ENCODE measurements at places on chromosomes 1 and 21. TPM values are rescaled to one million over a fixed set of nuclear protein-coding genes. Genes with fewer than 3 reads are reported as not detected.
A peak's percentile ranks its signal among the peaks of the same experiment; 100 is the strongest.

OR2T2 gene
- not detected for total RNA-seq

NECTIN4 gene
- total RNA-seq: 0.27 TPM

SYTL1 gene
- total RNA-seq: 23.9 TPM

CFAP141 gene
- total RNA-seq: not detected

PCSK9 gene
- not detected for total RNA-seq

DCDC2B gene
- total RNA-seq: not detected

S100A7A gene
- not detected for total RNA-seq

KANK4 gene
- total RNA-seq: 0.59 TPM

MTARC2 gene
- 71.7 TPM for total RNA-seq

- H3K4me3 ChIP-seq: no peak overlapping the region
- no peaks in the 10 kb centered on the region for H3K4me1 ChIP-seq
- H3K27ac ChIP-seq: no peak overlapping the region
- H3K27me3 ChIP-seq: no peaks in the 10 kb centered on the region
Measured at GRCh38 chr1:6330410-6330911, 63.1 kb downstream of the ACOT7 start.

- H3K36me3 ChIP-seq: no peaks in the 10 kb centered on the region
- no peaks in the 10 kb centered on the region for H3K27me3 ChIP-seq
Measured at GRCh38 chr1:246261639-246262038, 245.4 kb downstream of the SMYD3 start.

DNA sequence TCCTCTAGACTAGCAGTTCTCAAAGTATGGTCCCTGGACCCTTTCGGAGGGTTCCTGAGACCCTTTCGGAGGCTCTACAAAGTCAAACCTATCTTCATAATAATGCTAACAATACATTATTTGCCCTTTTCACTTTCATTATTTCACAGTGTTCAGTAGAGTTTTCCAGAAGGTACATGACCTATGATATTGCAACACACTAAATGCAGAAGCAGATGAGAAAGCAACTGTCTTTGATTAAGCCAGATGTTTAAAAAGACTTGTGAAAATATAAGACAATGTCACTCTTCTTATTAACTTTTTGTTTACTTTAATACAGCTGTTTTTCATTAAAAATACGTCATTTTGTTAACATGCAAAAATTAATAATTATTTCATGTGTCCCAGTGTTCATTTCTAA, 5.8 kb downstream of the KCNJ10 start:
- no peaks in the 10 kb centered on the region for H3K4me1 ChIP-seq
- no peaks in the 10 kb centered on the region for H3K27me3 ChIP-seq
- H3K27ac ChIP-seq: no peak overlapping the region
- H3K36me3 ChIP-seq: no peaks in the 10 kb centered on the region
- no peak overlapping the region for H3K4me3 ChIP-seq

- DNase-seq: no peak
- no peak overlapping the region for H3K27ac ChIP-seq
- H3K36me3 ChIP-seq: no peaks in the 10 kb centered on the region
- H3K4me1 ChIP-seq: no peaks in the 10 kb centered on the region
- no peak overlapping the region for H3K4me3 ChIP-seq
Measured at GRCh38 chr1:98849969-98850636, 154.6 kb downstream of the PLPPR5 start.

GRCh38 chr1:39507230-39507928, 15.9 kb downstream of the BMP8A start:
- H3K27me3 ChIP-seq: no peaks in the 10 kb centered on the region
- no peak overlapping the region for H3K4me3 ChIP-seq
- no peak overlapping the region for H3K27ac ChIP-seq
- no peaks in the 10 kb centered on the region for H3K36me3 ChIP-seq
- DNase-seq: peak; percentile 41

GRCh38 chr21:31310750-31311149, 33.3 kb downstream of the TIAM1 start:
- no peak overlapping the region for H3K4me3 ChIP-seq
- H3K36me3 ChIP-seq: no peaks in the 10 kb centered on the region
- no peak overlapping the region for H3K27ac ChIP-seq
- no peaks in the 10 kb centered on the region for H3K27me3 ChIP-seq

DNA sequence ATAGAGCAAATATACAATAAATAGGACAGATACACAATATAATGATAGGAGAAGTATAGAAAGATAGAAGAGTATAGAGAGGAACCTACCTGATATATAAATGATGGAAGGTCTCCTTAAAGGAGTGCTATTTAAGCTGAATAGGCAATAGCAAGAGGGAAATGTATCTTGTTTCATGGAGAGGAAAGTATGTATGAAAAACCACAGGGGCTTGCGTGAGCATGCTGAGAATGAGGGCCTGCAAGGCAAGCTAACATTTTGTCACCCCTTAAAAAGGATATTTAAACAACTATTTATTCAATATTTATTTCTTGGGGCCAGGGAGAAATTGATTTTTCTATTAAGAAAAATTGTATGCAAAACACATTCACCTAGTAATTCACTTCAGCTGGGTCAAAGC, 150.9 kb upstream of the ZRANB2 start:
- no peaks in the 10 kb centered on the region for H3K4me1 ChIP-seq
- H3K36me3 ChIP-seq: no peaks in the 10 kb centered on the region
- H3K27me3 ChIP-seq: no peaks in the 10 kb centered on the region
- no peak for DNase-seq
- H3K4me3 ChIP-seq: no peak overlapping the region

- no peak for DNase-seq
- no peaks in the 10 kb centered on the region for H3K27me3 ChIP-seq
- H3K36me3 ChIP-seq: peaks cover 67% of the 10 kb centered on the region
- no peak overlapping the region for H3K27ac ChIP-seq
Measured at GRCh38 chr1:26557008-26557407, 27.4 kb downstream of the RPS6KA1 start.

GRCh38 chr1:31981972-31982371, 31.7 kb upstream of the KHDRBS1 start:
- no peaks in the 10 kb centered on the region for H3K36me3 ChIP-seq
- peaks cover 20% of the 10 kb centered on the region for H3K4me1 ChIP-seq
- H3K27ac ChIP-seq: no peak overlapping the region

GRCh38 chr1:164771619-164772361, 212.8 kb downstream of the PBX1 start:
- no peaks in the 10 kb centered on the region for H3K27me3 ChIP-seq
- H3K4me3 ChIP-seq: no peak overlapping the region
- no peaks in the 10 kb centered on the region for H3K36me3 ChIP-seq
- H3K27ac ChIP-seq: peak overlapping the region; percentile 70

GRCh38 chr1:92536980-92537884, 50.5 kb upstream of the GFI1 start:
- no peak overlapping the region for H3K27ac ChIP-seq
- no peak for DNase-seq
- no peaks in the 10 kb centered on the region for H3K27me3 ChIP-seq
- no peak overlapping the region for H3K4me3 ChIP-seq
- H3K4me1 ChIP-seq: no peaks in the 10 kb centered on the region
- H3K36me3 ChIP-seq: no peaks in the 10 kb centered on the region

DNA sequence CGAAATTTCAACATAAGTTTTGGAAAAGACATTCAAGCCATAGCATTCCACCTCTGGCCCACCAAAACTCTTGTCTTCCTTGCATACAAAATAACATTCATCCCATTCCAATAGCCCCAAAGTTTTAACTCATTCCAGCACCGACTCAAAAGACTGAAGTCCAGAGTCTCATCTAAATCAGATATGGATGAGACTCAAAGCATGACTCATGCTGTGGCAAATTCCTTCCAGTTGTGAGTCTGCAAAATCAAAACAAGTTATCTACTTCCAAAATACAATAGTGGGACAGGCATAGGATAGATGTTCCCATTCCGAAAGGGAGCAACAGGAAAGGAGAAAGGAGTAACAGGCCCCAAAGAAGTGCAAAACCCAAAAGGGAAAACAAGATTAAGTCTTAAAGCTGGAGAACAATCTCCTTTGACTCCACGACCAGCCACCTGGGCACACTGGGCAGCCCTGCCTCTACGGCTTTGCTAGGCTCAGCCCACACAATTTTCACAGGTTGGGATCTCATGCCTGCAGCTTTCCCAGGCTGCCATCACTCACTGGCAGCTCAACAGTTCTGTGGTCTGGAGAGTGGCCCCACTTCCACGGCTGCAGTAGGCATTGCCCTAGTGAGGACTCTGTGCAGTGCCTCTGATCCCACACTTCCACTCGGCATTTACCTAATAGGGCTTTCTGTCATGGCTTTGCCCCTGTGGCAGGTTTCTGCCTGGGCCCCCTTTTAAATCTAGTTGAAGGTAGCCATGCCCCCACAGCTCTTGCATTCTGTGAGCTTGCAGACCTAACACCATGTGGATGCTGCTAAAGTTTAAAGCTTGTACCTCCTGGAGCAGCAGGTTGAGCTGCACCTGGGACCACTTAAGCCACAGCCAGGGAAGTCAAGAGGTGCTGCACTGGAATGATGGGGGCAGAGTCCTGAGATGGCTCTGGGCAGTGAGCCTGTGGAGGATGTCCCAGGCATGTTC, 51.0 kb downstream of the RUNX3 start:
- no peak overlapping the region for H3K27ac ChIP-seq
- H3K27me3 ChIP-seq: no peaks in the 10 kb centered on the region
- no peak overlapping the region for H3K4me3 ChIP-seq
- H3K36me3 ChIP-seq: no peaks in the 10 kb centered on the region
- H3K4me1 ChIP-seq: no peaks in the 10 kb centered on the region

DNA sequence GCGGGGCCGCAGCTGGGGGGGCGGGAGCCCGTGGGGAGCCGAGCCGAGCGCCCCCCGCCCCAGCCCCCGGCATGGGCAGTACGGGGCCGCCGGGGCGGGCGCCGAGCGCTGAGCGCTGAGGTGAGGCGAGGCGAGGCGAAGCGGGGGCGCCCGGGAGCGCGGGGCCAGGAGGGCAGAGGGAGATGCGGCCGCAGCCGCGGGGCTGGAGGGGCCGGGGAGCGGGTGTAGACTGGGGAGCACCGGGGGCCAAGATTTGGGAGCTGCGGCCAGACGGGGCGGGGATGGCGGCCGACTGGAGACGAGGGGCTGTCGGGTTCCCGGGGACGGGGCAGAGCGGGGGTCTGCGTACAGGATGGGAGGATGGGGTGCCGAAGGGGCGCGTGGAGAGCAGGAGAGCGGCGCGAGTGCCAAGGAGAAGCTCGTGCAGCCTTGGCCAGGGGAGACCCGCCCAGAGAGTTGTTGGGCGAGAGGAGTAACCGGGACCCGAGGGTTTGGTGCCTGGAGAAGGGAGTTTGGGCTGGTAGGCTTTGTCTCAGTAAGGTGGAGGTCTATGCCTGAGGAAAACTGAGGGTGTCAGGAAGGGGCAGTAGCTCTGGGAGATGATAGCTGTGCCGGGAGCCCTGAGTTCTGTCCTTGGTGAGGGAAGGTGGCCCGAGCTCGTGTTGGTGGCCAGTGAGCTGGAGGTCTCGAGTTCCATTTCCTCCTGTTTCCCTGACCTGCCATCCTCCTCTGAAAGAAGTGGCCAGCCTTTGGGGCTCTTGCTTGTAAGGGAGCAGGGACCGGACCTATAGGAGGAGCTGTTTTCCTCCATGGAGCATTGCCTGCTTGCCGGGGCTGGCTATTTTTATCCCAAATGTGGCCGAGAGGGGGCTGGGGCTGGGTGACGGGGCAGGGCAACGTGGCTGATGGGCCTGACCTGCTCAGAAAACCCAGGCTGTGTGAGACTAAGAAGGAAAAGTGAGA, 539 bp downstream of the ATP8B2 start:
- no peaks in the 10 kb centered on the region for H3K27me3 ChIP-seq
- peaks cover 31% of the 10 kb centered on the region for H3K4me1 ChIP-seq
- H3K36me3 ChIP-seq: peaks cover 2% of the 10 kb centered on the region
- no peak overlapping the region for H3K4me3 ChIP-seq
- peak overlapping the region; percentile 60 for H3K27ac ChIP-seq

- no peak overlapping the region for H3K4me3 ChIP-seq
- DNase-seq: no peak
- no peaks in the 10 kb centered on the region for H3K4me1 ChIP-seq
- no peak overlapping the region for H3K27ac ChIP-seq
- H3K36me3 ChIP-seq: no peaks in the 10 kb centered on the region
- H3K27me3 ChIP-seq: no peaks in the 10 kb centered on the region
Measured at GRCh38 chr1:66696771-66697170, 55.5 kb upstream of the DYNLT5 start.

DNA sequence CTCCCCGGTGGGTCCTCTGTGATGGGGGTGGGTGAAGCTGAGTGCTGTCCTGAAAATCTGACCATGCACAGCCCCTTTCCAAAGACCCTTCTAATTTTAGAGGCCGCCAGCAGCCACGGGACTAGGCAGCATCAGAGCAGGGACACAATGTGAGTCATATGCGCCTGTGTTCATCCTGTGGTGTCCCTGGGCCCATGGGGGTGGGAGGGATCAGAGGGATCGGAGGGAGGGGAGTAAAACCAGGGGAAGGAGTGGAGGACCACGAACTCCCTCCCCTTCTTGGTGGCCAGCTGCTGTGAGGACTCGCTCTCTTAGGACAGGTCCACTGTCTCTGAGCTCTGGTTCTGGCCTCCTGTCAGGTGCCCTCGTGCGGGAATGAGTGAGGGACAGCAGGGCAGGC, 61.5 kb downstream of the ADARB1 start:
- H3K27ac ChIP-seq: no peak overlapping the region
- no peaks in the 10 kb centered on the region for H3K27me3 ChIP-seq
- no peak for DNase-seq
- H3K4me3 ChIP-seq: no peak overlapping the region
- H3K36me3 ChIP-seq: no peaks in the 10 kb centered on the region
- no peaks in the 10 kb centered on the region for H3K4me1 ChIP-seq

DNA sequence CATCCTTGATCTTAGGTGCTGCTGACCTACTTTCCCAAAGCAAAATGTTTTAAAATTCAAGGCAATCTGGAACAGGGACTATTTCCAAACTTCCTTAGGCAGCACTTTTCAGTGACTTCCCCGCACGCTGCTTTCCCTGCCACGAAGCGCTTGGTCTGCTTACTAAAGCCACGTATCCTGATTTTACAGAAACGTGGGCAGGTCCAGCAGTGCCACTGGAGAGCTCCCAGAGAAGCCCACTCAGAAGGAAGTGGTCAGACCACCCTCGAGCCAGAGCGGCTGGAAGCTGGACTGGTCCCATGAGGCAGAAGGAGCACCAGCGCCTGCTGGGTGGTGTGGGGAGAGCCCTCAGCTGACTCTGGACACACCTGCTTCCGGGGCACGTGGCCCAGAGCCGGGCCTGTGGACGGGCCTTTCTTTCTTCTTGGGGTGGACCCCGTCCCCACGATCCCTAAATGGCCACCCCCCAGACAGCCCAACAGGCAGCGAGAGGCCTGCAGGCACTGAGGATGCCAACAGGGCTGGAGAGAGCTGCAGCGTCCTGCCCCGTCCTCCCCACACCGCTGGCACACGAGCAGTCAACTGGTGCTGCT, 23.2 kb downstream of the PTTG1IP start:
- peaks cover 20% of the 10 kb centered on the region for H3K4me1 ChIP-seq
- H3K4me3 ChIP-seq: no peak overlapping the region
- H3K27me3 ChIP-seq: no peaks in the 10 kb centered on the region
- H3K36me3 ChIP-seq: peaks cover 46% of the 10 kb centered on the region

DNA sequence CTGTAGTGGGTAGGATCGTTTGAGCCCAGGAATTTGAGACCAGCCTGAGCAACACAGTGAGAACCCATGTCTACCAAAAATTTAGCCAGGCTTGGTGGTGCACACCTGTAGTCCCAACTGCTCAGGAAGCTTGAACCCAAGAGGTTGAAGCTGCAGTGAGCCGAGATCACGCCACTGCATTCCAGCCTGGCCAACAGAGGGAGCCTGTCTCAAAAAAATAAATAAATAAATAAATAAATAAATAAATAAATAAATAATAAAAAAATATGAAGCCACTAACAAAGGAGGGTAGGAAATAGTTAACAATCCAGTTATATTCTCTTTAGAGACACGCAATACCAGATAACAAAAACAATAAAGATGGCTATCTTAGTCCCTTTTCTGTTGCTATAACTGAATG, 11.9 kb upstream of the CBR3 start:
- no peaks in the 10 kb centered on the region for H3K27me3 ChIP-seq
- no peak for DNase-seq
- peaks cover 6% of the 10 kb centered on the region for H3K4me1 ChIP-seq

- peak overlapping the region; percentile 16 for H3K27ac ChIP-seq
- H3K4me3 ChIP-seq: no peak overlapping the region
- no peaks in the 10 kb centered on the region for H3K27me3 ChIP-seq
- no peaks in the 10 kb centered on the region for H3K36me3 ChIP-seq
Measured at GRCh38 chr1:61160526-61160925, 78.2 kb downstream of the NFIA start.
